Esophagus mucosa (tissue), 1 donor: ENCODE measurements at places on chromosomes 13 and 19.

DNA sequence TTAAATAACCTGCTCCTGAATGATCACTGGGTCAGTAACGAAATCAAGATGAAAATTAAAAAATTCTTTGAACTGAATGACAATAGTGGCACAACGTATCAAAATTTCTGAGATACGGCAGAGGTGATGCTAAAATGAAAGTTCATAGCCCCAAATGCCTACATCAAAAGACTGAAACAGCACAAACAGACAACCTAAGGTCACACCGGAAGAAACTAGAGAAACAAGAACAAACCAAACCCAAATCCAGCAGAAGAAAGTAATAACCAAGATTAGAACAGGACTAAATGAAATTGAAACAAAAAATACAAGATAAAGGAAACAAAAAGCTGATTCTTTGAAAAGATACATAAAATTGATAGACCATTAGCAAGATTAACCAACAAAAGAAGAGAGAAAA lies 324.1 kb downstream of the RBM26 start:
- ATAC-seq = no peak

DNA sequence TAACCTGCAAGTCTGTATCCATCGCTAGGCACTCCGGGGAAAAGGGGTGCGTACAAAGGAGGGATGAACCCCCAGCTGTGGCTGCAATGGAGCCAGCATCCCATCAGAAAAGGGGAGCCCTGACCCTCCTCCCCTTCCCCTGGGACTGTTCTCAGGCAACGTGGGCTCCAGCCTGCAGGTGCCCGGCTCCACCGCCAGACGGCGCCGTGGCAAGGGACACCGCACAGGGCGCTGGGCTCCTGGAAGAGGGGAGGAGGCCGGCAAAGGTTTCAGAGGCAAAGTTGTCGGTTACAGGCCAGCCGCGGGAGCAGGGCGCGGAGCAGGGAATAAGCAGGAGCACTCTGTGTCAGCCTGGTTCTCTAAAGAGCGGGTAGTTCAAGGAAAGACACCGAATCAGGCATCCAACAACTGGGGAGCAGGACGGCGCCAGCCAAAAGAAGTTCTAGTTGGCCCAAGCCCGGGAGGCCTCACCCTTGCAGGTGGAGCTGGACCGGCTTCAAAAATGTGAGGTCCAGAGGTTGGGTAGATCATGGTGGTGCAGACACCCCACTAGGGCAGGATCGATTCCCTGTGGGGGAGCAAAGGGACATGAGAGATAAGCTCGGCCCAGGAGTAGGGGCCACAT lies 53.0 kb upstream of the ATP12A start:
- ATAC-seq = peak; percentile 23

DNA sequence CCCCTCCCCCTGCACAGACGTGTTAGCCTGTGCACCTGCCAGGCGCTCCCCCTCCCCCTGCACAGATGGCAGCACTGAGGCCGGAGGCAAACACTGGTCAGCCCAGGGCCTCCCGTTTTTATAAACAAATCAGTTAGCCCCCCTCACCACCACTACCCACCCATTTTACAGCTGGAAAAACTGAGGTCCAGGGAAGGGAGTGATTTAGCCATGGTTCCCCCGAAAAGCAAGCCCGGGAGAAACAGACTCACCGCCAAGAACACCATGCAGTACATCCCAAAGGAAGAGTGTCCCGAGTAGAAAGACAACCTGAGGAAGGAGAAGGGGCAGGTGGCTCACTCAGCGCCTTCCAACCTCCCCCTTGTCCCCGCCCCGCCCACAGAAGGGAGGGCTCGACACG lies 8.7 kb downstream of the PLPP2 start:
- no peak for ATAC-seq

DNA sequence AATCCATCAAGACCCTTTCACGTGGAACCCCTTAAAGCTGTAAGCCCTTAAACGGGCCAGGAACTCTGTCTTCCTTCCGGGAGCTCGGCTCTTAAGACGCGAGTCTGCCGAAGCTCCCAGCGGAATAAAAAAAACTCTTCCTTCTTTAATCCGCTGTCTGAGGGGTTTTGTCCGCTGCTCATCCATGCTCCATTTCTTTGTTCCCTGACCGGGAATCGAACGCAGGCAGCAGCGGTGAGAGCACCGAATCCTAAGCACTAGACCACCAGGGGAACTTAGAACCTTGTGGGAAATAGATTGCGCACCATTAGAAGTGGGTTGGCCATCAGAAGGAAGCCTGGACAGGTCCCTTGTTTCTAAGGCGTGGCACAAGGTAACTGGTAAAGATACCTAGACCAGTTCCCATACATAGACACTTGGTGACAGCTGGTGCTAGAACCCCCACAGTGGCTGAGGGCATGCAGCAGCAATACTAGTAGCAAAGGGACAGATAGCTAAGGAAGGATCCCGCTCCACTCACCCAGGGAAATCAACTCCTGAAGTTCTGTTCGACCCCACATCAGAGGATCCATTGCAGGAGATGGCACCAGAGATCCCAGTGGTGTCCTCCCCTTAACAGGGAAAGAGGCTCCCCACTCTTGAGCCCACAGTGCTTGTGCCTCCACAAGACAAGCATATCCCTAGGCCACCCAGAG lies 1.5 kb upstream of the RGCC start:
- no peak for ATAC-seq

DNA sequence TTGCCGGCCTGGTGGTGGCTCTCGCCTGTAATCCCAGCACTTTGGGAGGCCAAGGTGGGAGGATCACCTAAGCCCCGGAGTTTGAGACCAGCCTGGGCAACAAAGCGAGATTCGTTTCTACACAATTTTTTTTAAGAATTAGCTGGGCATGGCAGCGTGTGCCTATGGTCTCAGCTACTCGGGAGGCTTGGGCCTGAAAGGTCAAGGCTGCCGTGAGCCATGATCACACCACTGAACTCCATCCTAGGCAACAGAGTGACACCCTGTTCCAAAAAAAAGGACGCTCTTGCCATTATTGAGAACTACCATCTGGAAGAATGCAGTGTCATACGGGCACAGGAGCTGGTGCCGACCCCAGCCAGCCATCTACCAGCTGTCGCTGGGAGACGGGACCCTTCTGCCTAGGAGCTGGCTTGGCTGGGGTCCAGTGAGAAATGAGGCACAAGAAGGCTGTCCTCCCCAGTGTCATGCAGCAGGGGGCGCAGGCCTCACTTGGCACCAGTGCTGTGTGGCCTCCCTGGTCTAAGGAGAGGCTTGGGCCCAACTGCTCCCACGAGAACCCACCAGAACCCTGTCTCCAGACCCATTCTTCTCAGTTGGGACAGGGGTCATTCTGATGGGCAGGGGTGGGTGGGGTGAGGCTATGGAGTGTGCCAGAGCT lies 12.2 kb upstream of the RELB start:
- peak; percentile 53 for ATAC-seq

DNA sequence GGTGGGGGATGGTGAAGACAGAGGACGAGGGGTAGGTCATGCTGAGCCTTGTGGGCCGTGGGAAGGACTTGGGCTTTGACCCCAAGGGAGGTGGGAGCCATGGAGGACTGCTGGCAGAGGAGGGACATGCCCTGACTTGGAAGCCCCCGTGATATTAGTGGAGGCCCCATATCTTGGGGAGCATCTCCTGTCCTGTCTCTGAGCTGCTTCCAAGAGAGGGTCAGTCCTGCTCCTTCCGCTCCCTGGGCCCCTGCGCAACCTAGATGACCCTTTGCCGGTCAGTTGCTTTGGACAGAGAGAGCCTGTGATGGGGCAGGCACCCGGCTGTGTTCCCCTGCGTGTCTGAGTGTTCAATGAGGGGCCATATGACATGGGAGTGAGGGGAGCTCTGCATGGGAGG lies 5.2 kb downstream of the TLE6 start:
- ATAC-seq = peak; percentile 9

GRCh38 chr13:106407338-106407737 lies 128.1 kb downstream of the EFNB2 start:
- no peak for ATAC-seq

- ATAC-seq = no peak
Measured at GRCh38 chr13:45851956-45852355, 403 bp upstream of the SIAH3 start.
